ENCODE measurements at places on chromosomes 6 and 20.

DNA sequence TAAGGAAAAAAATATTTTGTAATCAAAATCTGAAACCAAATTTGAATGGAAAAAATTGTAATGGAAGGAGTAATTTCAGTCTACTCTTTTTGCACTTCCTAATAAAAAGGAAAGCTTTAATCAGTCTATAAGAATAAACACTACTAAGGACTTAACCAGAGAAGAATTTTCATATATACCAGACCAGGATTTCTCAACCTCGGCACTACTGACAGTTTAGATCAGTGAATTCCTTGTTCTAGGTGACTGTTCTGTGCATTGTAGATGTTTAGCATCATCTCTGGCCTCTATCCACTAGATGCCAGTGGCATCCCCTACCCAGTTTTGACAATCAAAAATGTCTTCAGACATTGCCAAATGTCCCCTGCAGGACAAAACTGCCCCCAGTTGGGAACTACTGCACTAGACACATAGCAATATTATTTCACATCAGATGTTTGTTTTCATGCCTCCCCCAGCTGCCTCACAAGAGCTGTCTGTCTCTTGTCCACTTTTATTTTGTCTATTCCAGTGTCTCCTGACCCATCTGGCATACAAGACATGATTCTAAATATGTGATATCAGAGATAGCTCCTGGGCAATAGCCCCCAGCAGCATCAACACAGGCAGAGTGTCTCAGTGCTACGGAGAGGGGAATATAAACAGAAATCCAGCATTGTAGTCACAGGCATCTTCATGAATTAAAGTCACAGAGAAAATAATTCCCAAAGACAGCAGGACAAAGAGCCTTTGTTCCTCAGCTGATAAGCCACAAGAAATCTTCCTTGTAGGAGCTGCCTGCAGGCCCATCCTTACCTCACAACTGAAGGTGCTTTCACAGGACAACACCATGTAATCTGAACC, 27.0 kb downstream of the DNAAF9 start:
- DNase-seq: no peak
- H3K27me3 ChIP-seq: no peaks in the 10 kb centered on the region
- H3K27ac ChIP-seq: no peak overlapping the region
- H3K4me1 ChIP-seq: no peaks in the 10 kb centered on the region
- H3K4me3 ChIP-seq: no peak overlapping the region

DNA sequence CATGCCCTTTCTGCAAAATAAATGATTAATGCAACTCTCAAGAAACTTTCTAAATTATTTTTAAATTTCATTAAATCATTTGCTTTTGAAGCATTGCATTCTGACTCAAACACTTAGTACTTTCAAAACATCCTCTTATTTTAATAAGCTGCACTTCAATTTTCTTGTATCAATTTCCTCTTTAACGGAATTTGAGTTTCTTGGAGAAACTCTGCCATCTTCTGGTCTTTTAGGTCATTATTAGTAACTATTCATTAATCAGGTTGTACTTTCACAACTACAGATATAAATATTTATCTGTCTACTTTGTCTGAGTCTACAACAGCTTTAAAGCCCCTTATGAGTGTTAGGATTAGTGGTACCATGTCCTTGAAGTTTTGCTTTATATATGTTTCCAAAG, 30.2 kb downstream of the TMX4 start:
- peaks cover 38% of the 10 kb centered on the region for H3K36me3 ChIP-seq
- no peaks in the 10 kb centered on the region for H3K4me1 ChIP-seq
- no peak overlapping the region for H3K27ac ChIP-seq
- no peak for DNase-seq

DNA sequence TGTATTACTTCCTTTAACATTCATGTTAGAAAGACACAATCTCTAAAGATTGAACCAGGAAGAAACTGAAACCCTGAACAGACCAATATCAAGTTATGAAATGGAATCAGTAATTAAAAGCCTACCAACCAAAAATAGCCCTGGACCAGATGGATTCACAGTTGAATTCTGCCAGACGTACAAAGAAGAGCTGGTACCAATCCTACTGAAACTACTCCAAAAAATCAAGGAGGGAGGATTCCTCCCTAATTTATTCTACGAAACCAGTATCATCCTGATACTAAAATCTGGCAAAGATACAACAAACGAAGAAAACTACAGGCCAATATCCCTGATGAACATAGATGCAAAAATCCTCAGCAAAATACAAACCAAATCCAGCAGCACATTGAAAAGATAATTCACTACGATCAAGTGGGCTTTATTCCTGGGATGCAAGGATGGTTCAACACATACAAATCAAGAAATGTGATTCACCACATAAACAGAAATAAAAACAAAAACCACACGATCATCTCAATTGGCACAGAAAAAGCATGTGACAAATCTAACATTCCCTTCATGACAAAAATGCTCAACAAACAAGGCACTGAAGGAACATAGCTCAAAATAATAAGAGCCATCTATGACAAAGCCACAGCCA, 15.0 kb downstream of the CDK19 start:
- no peaks in the 10 kb centered on the region for H3K4me1 ChIP-seq
- H3K4me3 ChIP-seq: no peak overlapping the region
- no peaks in the 10 kb centered on the region for H3K27me3 ChIP-seq
- H3K36me3 ChIP-seq: no peaks in the 10 kb centered on the region

DNA sequence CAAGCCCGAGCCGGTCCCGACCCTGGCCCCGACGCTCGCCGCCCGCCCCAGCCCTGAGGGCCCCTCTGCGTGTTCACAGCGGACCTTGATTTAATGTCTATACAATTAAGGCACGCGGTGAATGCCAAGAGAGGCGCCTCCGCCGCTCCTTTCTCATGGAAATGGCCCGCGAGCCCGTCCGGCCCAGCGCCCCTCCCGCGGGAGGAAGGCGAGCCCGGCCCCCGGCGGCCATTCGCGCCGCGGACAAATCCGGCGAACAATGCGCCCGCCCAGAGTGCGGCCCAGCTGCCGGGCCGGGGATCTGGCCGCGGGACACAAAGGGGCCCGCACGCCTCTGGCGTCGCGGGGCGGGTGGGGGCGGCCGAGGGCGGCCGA, 37.5 kb downstream of the YTHDF1 start:
- peaks cover 53% of the 10 kb centered on the region for H3K27me3 ChIP-seq
- peaks cover 13% of the 10 kb centered on the region for H3K4me1 ChIP-seq
- no peak overlapping the region for H3K27ac ChIP-seq
- H3K4me3 ChIP-seq: peak overlapping the region; percentile 26

- no peak for DNase-seq
- H3K27ac ChIP-seq: no peak overlapping the region
- no peaks in the 10 kb centered on the region for H3K27me3 ChIP-seq
- no peaks in the 10 kb centered on the region for H3K36me3 ChIP-seq
- peak overlapping the region; percentile 43 for H3K4me3 ChIP-seq
Measured at GRCh38 chr6:96816301-96816817, 20.9 kb downstream of the GPR63 start.

GRCh38 chr6:156448579-156448978, 328.6 kb upstream of the ARID1B start:
- H3K4me1 ChIP-seq: no peaks in the 10 kb centered on the region
- H3K27ac ChIP-seq: no peak overlapping the region
- H3K27me3 ChIP-seq: no peaks in the 10 kb centered on the region
- no peak for DNase-seq
- H3K4me3 ChIP-seq: no peak overlapping the region

GRCh38 chr6:122778302-122778701, 1.2 kb upstream of the FABP7 start:
- no peaks in the 10 kb centered on the region for H3K36me3 ChIP-seq
- no peak overlapping the region for H3K27ac ChIP-seq
- H3K4me3 ChIP-seq: no peak overlapping the region
- H3K4me1 ChIP-seq: no peaks in the 10 kb centered on the region
- DNase-seq: no peak
- H3K27me3 ChIP-seq: no peaks in the 10 kb centered on the region

GRCh38 chr6:44569931-44570385, 182.5 kb downstream of the CDC5L start:
- H3K36me3 ChIP-seq: no peaks in the 10 kb centered on the region
- no peaks in the 10 kb centered on the region for H3K27me3 ChIP-seq
- no peak for DNase-seq
- H3K4me1 ChIP-seq: no peaks in the 10 kb centered on the region

- no peak overlapping the region for H3K27ac ChIP-seq
- H3K36me3 ChIP-seq: no peaks in the 10 kb centered on the region
- DNase-seq: no peak
Measured at GRCh38 chr6:24565196-24565595, 70.4 kb downstream of the ALDH5A1 start.

DNA sequence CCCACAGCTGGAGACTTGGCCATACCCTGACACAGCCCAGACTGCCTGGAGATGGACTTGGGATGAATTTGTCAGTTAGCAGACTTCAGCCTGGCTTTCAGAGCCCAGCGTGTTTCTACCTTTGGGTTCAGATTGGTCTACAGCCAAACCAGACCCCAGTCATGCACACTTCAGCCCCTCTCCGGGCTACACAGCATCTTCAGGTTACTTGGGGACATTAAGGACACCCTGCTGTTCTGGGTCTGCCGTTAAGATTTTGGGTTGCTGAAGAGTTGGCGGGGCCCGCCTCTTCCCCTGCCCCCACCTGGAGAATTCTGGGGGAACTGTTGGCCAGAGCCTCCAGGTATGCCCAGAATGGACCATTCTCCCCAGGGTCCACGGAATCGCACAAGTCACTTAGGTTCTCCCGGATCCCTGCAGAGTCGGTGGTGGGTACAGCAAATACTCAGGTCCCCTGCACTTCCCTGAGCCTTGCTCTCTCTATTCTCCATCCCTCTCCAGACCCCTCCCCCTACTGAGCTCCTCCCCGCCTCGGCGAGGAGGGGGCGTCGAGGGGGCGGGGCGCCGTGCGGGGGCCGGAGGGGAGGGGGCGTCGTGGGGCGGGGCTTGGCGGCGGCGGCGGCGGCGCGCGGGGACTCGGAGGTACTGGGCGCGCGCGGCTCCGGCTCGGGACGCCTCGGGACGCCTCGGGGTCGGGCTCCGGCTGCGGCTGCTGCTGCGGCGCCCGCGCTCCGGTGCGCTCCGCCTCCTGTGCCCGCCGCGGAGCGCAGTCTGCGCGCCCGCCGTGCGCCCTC, at the start of gene PTK7:
Gene PTK7, plus strand, starts transcription at position 645 of the 794 bp plus-strand sequence. CDS start 175 bp downstream, outside the sequence.
- DNase-seq: no peak
- H3K4me3 ChIP-seq: peak within 1 kb of the TSS; percentile 59

DNA sequence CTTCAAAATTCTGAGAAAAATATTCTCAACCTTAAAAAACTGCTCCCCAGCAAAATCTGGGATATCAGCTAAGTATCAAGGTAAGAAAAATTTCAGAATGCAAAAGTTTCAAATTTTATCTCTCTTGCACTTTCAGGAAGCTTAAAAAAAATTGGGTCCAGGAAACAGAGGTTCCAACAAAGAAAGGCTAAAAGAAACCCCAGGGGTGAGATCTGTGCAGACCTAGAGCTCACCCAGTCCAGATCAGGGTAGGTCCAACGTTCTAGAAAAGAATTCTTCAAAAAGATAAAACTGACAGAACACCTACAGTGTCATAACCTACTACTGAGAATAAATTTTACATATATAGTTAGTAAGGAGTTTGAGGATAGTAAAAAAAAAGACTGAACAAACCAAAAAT, 23.5 kb downstream of the ILRUN start:
- no peaks in the 10 kb centered on the region for H3K36me3 ChIP-seq
- H3K27me3 ChIP-seq: no peaks in the 10 kb centered on the region
- DNase-seq: no peak
- peaks cover 18% of the 10 kb centered on the region for H3K4me1 ChIP-seq

- no peaks in the 10 kb centered on the region for H3K27me3 ChIP-seq
- H3K27ac ChIP-seq: no peak overlapping the region
- DNase-seq: no peak
- H3K4me1 ChIP-seq: no peaks in the 10 kb centered on the region
- H3K36me3 ChIP-seq: no peaks in the 10 kb centered on the region
Measured at GRCh38 chr6:63724721-63725120, 89.1 kb downstream of the PHF3 start.

GRCh38 chr6:27617700-27618689, 145.1 kb upstream of the ZNF184 start:
- no peaks in the 10 kb centered on the region for H3K4me1 ChIP-seq
- DNase-seq: no peak
- no peak overlapping the region for H3K27ac ChIP-seq
- H3K36me3 ChIP-seq: no peaks in the 10 kb centered on the region
- peak overlapping the region; percentile 26 for H3K4me3 ChIP-seq

DNA sequence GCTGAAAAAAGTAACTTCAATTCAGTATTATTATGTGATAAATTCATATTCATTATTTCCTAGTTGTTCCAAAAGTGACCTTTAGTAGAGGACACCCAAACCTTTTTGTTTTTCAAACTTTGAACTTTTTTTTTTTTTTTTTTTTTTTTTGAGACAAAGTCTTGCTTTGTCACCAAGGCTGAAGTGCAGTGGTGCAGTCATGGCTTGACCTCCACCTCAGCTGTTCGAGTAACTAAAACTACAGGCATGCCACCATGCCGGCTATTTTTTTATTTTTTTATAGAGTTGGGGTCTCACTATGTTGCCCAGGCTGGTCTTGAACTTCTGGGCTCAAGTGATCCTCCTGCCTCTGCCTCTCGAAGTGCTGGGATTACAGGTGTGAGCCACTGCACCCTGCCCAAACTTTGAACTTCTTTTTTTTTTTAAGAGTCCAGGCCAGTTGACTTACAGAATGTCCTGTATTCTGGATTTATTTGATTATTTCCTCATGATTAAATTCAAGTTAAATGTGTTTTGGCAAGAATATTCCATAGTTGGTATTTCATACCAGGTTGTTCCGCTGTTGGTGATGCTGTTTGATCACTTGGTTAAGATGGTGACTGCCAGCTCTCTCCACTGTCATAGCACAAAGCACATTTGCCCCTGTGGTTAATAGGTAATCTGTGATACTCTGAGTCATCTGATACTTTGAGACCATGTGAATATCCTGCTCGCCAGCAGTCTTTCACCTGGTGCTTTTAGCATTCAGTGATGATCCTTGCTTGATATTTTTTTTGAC, 48.0 kb downstream of the VAPB start:
- no peak for DNase-seq
- H3K4me1 ChIP-seq: peaks cover 6% of the 10 kb centered on the region
- no peak overlapping the region for H3K4me3 ChIP-seq
- no peak overlapping the region for H3K27ac ChIP-seq
- no peaks in the 10 kb centered on the region for H3K27me3 ChIP-seq

DNA sequence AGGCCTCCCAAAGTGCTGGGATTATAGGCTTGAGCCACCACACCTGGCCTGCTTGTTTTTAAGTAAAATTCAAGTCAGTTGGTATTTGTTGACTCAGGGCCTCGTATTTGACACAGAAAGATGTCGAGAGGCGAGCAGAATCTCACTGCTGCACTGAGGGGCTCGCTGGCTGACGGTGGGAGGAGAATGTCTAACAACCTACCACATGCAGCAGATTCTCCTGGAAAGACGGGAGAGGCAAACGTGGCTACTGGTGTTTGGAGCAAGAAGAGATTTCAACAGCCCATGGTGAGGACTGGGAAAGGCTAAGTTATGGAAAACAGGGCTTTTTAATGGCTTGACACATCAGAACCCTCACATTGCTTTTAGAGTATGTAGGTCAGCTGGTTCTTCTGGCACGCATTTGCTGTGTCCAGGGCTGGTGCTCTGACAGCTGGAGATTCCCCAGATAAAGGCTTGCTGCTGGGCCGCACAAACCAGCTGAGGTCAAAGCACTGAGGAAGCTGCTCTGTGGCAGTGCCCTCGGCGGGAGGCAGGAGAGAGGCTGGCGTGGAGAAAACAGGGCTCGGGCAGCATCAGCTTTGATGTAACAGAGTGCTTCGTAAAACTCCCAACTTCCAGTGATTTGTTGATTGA, 84.2 kb upstream of the FRMD1 start:
- no peaks in the 10 kb centered on the region for H3K36me3 ChIP-seq
- H3K27ac ChIP-seq: no peak overlapping the region
- H3K27me3 ChIP-seq: no peaks in the 10 kb centered on the region
- no peaks in the 10 kb centered on the region for H3K4me1 ChIP-seq
- DNase-seq: no peak
- H3K4me3 ChIP-seq: no peak overlapping the region

GRCh38 chr6:54194067-54194466, 82.8 kb downstream of the MLIP start:
- no peaks in the 10 kb centered on the region for H3K4me1 ChIP-seq
- H3K27ac ChIP-seq: no peak overlapping the region
- H3K27me3 ChIP-seq: no peaks in the 10 kb centered on the region
- H3K4me3 ChIP-seq: no peak overlapping the region

Measured in ascending aorta (tissue), 2 donors.